ENCODE measurements at places on chromosomes 6 and 20.

- DNase-seq: no peak
Observed at GRCh38 chr6:168988801-168989200, 264.8 kb downstream of the THBS2 start.

GRCh38 chr20:56098981-56099500 lies 93.7 kb upstream of the CBLN4 start:
- DNase-seq: no peak

DNA sequence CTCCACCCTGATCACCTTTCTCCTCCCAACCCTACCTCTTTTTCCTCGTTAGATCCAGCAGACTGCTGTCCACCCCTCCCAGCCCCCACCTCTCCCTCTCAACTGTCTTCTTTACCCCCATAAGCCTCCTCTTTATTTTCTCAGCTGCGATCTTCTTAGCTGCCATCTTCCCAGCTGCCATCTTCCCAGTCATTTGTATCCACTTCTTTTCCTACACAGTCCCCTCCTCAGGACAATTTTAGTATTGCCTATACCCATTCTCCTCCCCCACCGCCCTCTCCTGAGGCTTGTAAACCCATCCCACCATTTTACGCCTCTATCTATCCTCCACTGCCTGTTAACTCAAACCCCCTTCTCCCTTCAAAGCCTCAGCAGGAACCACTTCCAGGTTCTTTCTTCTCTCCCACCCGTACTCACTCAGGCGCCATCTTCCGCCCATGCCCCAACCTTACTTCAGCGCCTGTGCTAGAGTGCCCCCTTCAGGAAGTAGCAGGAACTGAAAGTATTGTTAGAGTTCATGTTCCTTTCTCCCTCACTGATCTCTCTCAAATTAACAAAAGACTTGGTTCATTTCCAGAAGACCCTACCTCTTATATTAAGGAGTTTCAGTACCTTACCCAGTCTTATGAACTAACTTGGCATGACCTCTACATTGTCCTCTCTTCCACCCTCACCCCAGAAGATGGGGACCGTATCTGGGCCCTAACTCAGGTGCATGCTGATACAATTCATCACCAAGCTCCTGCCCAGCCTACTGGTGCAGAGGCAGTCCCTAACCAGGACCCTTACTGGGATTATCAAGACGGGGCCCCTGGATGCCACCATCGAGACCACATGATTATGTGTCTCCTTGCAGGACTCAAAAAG lies 236.0 kb downstream of the ADGRG6 start:
- peak; percentile 53 for DNase-seq

DNA sequence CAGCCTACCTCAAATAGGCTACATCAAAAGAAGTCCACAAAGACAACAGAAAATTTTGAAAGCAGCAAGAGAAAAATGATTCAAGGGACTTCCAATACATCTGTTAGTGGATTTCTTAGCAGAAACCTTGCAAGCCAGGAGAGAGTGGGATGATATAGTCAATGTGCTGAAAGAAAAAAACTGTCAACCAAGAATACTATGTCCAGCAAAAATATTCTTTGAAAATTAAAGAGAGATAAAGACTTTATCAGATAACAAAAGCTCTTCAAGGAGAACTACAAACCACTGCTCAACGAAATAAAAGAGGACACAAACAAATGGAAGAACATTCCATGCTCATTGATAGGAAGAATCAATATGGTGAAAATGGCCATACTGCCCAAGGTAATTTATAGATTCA lies 34.0 kb downstream of the MCHR2 start:
- no peak for DNase-seq

DNA sequence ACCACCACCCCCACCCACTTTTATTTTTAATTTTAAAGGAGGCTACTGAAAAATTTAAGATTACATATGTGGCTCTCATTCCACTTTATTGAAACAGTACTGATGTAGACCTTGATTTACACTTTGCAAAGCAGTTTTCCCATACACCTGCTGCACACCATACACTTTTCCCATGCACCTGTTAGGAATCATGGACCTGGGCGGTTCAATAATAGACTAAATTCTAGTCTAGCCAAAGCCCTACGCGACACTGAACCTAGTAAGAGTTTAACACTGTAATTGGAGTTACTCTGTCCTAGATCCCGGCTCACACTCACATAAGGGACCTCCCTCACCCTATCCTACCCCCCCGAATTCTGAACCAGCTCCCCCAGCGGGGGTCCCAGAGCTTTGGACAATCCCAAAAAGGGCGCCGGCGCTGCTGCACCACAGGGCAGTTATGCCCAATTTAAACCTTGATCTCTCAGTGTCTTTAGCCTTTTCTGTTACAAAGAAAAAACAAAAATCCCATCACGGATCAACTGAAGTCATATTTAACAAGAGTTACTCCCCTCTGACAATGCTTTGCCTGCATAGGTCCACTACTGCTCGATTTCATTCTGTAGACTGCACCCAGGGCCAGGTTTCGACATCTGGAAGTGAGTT lies 2.4 kb upstream of the GCLC start:
- DNase-seq: no peak

GRCh38 chr6:141326426-141326825 lies 806.3 kb upstream of the GJE1 start:
- DNase-seq: no peak

DNA sequence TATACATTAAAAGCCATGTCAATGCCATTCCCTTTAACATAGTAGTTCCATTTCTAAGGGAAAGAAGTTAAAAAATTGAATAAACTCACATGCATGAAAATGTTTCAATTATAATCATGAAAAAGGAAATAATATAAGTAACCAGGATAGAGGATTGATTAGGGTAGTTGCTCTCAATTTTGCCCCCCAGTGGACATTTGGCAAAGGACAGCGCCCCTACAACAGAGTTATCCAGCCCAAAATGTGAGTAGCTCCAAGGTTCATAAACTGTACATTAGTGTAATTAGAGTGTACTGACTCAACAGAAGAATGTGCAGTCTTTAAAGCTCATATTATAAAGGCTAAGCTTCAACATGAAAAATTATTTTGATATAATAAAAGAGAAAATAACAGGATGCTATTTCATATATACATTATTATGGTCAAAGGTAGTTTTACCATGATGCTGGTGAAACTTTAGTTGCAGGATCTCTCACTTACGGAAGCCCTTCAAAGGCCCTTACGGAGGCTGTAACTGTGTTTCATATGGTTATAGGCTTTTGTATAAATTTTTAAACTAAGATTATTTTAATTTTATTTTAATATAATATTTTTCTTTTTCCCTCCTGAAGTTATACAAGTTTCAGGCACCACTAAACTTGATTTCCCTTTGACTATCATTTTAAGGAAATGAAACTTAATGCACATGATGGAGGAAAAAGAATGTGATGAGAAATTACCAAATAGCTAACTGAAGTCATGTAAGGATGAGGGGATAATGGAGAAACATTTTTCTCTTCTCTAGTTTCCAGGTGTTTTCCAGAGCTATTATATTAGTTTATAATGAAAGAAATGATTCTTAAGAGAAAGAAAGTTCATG lies 403.6 kb downstream of the PLCB1 start:
- DNase-seq: peak; percentile 3

- DNase-seq: no peak
Observed at GRCh38 chr20:31596831-31597480, 8.1 kb upstream of the ID1 start.

GRCh38 chr20:63568986-63569949 lies 4.8 kb downstream of the HELZ2 start:
- DNase-seq: no peak

DNA sequence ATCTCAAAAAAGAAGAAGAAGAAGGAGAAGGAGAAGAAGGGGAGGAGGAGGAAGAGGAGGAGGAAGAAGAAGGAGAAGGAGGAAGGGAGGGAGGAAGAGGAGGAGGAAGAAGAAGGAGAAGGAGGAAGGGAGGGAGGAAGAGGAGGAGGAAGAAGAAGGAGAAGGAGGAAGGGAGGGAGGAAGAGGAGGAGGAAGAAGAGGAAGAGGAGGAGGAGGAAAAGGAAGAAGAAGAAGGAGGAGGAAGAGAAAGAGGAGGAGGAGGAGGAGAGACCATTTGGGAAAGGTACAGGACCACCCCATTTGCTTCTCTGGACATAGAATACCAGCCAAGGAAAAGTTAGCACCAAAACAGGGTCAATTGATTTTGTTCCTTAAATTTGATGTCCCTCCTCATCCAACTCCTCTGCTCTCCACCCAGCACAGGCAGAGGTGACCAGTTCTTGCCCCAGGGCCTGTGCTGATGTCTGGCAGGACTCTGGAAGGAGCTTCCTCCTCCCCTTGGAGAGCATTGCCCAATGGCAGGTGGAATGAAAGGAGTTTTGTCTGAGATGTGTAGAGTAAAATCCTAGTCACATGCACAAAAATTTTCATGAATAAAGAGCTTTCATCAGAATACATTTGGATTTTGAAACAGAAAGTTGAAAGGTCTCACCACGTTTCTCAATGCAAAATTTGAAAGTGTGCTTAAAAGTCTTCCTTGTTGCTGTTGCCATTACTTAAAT lies 182.9 kb downstream of the LY86 start:
- no peak for DNase-seq

Measured in Jurkat, Clone E6-1 (cell line).